ENCODE measurements at places on chromosomes 7 and 10.

GRCh38 chr10:45581216-45581549, 91.4 kb downstream of the ZFAND4 start:
- no peak for DNase-seq

DNA sequence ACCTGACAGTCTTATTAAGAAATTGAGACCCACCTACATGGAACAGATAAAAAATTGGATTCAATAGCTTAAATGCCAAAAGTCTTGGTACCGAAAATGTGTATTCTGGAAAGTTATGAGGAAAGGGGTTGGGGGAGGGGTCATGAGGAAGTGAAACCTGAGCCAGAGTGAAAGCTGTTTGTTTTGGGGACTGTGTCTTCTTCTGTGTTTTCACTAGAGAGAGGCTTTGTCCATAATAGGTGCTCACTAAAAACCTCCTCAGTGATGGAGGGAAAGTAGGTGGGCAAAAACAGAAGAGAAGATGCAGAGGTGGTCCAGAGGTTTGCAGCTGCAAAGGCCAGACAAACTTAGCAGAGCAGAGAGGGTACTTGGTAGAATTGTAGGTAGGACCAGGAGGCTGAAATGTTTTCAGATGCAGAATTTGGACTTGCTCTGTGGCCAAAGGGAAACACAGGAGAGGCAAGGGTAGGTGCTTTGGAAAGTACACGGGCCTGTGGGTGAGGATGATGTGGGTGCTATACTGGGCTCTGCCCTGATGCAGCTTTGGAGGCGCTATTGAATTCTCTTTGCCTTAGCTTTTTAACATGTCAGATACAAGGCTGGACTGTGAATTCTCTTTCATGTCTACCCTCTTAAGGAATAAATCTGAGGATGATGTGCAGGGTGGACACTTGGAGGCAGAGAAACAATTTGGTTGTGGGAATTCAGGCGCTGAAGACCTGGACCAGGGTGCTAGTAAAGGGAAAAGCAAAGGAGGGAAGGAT, 254.6 kb downstream of the PTEN start:
- DNase-seq: no peak

GRCh38 chr10:11142777-11143176, 125.1 kb downstream of the CELF2 start:
- no peak for DNase-seq

GRCh38 chr10:28592953-28593352, 60.0 kb downstream of the WAC start:
- DNase-seq: no peak

DNA sequence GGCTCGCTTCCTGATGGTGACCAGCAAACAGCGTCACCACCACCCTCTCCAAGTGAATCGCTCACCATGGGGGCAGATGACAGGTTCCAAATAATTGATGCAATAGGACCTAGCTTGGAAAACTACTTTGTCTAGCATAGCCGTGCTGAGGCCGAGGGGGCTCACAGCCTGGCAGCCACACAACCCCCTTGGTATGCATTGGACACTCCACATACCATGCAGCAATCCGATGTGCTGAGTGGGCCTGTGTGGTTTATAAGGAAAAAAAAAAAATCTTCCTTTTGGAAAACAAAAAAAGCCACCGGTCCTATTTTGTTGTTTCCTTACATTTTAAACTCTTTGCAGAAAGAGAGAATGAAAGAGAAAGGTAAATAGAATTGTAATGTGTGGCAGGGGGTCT, 15.1 kb downstream of the GATA3 start:
- DNase-seq: no peak
